ENCODE measurements at places on chromosomes 12 and 14.

- DNase-seq = no peak
- no peaks in the 10 kb centered on the region for H3K27me3 ChIP-seq
Observed at GRCh38 chr14:104515059-104515810, 64.3 kb upstream of the C14orf180 start.

DNA sequence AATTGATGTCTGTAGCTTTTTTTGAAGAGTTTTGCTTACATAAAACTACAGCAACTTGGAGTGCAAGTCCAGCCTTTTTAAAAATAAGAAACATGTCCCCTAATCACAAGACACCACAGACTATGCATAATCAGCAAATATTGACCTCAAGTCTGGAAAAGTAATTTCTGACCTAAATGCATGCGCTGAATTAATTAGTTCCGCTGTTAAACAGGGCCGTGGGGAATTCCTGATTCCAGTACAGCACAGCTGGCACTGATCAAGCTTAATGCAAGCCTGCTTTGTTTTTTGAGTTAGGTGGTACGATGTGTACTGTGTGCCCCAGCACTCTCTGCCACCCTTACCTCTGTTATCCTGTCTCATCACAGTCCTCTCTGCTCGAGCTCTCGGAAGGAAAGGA lies 9.2 kb downstream of the MLH3 start:
- DNase-seq = no peak
- no peak overlapping the region for H3K4me3 ChIP-seq
- no peak overlapping the region for H3K27ac ChIP-seq
- no peaks in the 10 kb centered on the region for H3K4me1 ChIP-seq
- H3K36me3 ChIP-seq = no peaks in the 10 kb centered on the region

GRCh38 chr14:58368956-58369355 lies 26.8 kb upstream of the TOMM20L start:
- no peak for DNase-seq
- H3K27me3 ChIP-seq = no peaks in the 10 kb centered on the region
- no peak overlapping the region for H3K27ac ChIP-seq

GRCh38 chr12:69896653-69897381 lies 71.8 kb downstream of the MYRFL start:
- H3K27me3 ChIP-seq = no peaks in the 10 kb centered on the region
- peak overlapping the region; percentile 20 for H3K27ac ChIP-seq
- DNase-seq = peak; percentile 62
- no peaks in the 10 kb centered on the region for H3K36me3 ChIP-seq
- H3K4me3 ChIP-seq = peak overlapping the region; percentile 21
- peaks cover 28% of the 10 kb centered on the region for H3K4me1 ChIP-seq

DNA sequence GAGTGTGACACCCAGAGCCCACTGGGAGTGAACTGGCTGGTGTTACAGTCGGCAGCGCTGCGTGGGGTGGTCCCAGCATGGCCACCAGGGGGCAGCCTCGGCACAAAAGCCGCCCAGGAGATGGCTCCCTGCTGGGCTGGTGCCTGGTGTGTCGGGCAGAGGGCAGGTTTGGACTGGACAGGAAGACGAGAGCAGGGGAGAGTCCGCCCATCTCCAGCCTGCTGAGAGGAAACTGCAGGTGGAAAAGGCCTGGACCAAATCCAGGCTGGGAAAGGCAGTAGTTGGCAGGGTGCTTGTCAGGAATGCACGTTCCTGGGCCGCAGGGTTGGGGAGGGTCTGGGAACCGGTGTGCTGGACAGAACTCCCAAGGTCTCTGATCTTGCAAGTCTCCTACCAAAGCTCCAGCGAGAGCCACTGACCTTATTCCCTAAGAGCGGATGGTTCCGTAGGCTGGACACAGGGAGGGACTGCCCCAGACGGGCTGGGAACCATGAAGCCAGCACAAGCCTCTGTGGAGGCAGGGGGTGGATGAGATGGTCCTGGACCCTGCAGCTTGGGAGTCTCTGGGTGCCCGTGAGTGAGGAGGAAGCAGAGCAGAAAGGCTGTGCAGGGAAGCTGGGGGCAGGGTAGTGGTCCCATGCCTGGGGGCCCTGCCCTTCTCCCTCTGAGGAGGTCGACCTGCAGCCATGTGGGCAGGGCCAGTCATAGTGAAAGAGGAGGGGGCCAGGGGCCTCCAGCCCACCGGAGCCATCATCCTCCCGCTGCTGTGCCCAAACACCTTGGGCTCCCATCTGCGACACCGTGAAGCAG lies 1.8 kb downstream of the AHNAK2 start:
- H3K4me1 ChIP-seq = no peaks in the 10 kb centered on the region
- H3K27me3 ChIP-seq = peaks cover 18% of the 10 kb centered on the region
- DNase-seq = peak; percentile 90

GRCh38 chr14:89425931-89426330 lies 8.9 kb upstream of the FOXN3 start:
- H3K4me3 ChIP-seq = no peak overlapping the region
- H3K27ac ChIP-seq = no peak overlapping the region
- no peaks in the 10 kb centered on the region for H3K27me3 ChIP-seq
- no peaks in the 10 kb centered on the region for H3K36me3 ChIP-seq
- peaks cover 6% of the 10 kb centered on the region for H3K4me1 ChIP-seq

- no peaks in the 10 kb centered on the region for H3K27me3 ChIP-seq
- H3K27ac ChIP-seq = no peak overlapping the region
- no peak for DNase-seq
- no peaks in the 10 kb centered on the region for H3K4me1 ChIP-seq
Observed at GRCh38 chr12:92404921-92405320, 259.3 kb upstream of the BTG1 start.

DNA sequence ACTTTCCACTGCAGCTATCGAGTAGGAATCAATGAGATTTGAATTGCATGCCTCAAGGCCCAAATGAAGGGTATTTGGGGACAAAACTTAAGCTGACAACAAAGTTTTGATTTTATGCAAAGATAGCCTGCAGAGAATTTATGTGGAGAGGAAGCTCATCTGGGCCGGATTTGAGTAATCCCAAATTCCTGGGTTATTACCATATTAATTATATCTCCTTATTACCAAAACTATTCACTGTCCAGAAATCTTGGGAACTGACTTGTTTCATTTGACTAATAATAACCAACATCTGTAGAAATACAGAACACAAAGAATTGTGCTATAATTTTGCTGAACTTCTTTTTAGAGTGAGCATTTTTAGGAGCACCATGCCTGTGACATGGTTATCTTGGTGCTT lies 70.4 kb downstream of the KITLG start:
- H3K36me3 ChIP-seq = no peaks in the 10 kb centered on the region
- DNase-seq = no peak
- no peak overlapping the region for H3K4me3 ChIP-seq

- no peak for DNase-seq
- H3K4me1 ChIP-seq = no peaks in the 10 kb centered on the region
- no peaks in the 10 kb centered on the region for H3K27me3 ChIP-seq
- no peak overlapping the region for H3K4me3 ChIP-seq
- no peaks in the 10 kb centered on the region for H3K36me3 ChIP-seq
- H3K27ac ChIP-seq = no peak overlapping the region
Observed at GRCh38 chr14:67967206-67967605, 147.6 kb downstream of the RAD51B start.

DNA sequence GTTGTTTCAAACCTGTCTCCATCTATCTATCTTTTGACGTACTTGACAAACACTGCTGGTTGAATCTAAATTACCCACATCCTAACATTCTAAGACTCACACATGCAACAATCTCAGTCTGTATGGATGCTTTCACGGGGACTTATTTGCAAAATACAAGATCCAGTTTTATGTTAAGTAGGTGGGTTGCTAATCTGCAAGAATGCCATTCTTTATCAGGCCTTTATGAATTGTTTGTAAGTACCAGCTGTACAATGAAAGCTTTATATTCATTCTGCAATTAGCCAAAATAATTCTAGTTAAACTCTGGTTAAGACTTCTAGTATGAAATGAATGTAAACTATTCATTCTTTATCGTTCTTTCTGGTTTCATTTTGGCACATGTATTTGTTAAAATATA lies 135.1 kb downstream of the NAV3 start:
- H3K27me3 ChIP-seq = no peaks in the 10 kb centered on the region
- H3K4me3 ChIP-seq = no peak overlapping the region
- no peak overlapping the region for H3K27ac ChIP-seq
- H3K36me3 ChIP-seq = no peaks in the 10 kb centered on the region

DNA sequence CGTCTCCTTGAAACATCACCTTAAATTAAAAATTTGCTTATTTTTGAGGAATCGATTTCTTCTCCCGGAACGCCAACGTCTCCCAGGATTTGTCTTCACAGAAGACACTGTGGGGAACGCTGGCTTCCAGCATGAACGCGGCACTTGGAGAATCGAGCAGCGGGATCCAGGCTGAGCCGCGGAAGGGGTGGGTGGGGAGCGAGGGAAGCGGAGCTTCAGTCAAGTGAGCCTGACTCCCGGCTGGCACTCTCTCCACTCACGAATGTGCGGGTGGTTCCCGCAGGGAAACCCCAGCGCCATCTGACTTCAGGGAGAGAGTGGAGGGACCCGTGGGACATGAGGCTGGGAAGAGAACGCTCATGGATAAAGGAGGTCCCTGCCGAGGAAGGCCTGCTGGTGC lies 506.0 kb upstream of the TMEM132C start:
- no peak for DNase-seq
- H3K4me1 ChIP-seq = peaks cover 11% of the 10 kb centered on the region
- H3K27ac ChIP-seq = no peak overlapping the region
- no peaks in the 10 kb centered on the region for H3K36me3 ChIP-seq
- H3K4me3 ChIP-seq = no peak overlapping the region
- H3K27me3 ChIP-seq = no peaks in the 10 kb centered on the region

DNA sequence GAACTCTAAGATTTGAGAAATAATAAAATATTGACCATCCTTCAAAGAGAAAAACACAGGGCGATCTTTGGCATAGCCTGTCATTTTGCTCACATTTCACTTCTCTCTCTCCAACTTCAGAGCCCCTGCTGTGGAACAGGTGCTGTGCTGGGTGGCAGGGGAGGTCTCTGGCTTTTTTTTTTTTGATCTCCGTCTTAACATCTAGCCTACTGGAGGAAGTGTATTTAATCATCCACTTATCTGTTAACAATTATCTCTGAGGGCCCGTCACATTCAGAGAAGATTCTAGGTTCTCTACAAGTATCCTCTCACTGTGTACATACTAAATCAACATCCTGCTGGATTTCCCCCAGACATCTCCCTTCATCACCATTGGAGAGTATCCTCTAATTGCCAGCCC lies 34.1 kb downstream of the CHST11 start:
- DNase-seq = no peak
- no peaks in the 10 kb centered on the region for H3K36me3 ChIP-seq
- no peaks in the 10 kb centered on the region for H3K4me1 ChIP-seq

DNA sequence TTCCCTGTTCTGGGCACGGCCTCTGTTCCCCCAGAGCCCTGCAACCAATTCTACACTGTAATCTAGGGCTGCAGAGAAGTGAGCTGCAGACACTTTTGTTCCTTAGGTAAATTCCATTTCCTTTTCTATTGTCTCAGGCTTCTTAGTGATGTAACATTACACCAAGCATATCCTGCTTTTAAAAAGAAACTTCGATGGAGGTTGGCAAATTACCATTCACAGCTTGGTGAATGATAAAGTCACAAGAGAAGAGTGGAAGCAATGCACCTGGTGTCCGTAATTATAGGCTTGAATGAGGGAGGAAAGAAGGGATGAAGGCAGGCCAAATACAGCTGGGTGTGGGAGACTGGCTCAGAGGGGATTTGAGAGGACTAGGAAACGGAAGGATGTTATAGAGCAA lies 68.6 kb downstream of the PPM1A start:
- no peaks in the 10 kb centered on the region for H3K36me3 ChIP-seq
- 0 out of 2 replicates have a peak overlapping the region, but pooled peaks have one; percentile 3 for H3K4me3 ChIP-seq
- H3K27ac ChIP-seq = 0 out of 2 replicates have a peak overlapping the region, but pooled peaks have one; percentile 26
- peaks cover 3% of the 10 kb centered on the region for H3K4me1 ChIP-seq
